CD4-positive, alpha-beta T cell treated with Interleukin-21 for 1 hour (primary cell): ENCODE measurements at places on chromosomes 3 and 15.

DNA sequence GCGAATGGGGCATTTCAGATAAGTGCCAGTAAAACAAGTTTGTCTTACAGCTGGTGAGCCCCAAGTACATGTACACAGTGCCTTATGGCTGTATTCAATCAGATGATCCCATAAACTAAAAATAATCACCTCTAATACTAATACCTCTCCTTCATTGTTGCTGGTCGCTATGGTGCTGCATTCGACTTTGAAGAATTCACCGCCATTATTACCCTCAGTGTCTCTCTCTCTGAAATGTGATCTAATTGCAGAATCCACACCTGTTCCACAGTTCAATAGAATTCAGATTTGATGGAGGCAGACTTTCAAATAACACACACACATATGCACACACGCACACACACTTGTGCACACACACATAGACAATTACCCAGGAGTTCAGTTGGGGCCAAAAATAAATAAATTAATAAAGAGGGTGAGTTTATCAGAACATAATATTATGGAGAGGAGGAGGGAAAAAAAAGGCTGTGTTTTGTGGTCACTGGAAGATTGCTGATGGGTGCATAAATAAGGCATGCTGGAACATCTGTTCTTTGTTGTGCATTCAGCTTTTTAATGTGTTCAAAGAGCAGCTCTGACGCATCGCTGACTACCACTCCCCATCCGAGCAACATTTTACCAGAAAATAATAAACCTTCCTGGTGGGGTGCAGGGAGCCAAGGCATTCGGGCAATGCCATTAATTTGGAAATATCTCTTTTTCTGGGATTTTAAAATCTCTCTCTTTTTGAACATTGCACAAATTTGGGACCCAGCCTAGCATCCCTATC is 235.7 kb downstream of the SATB1 start:
- DNase-seq = no peak

GRCh38 chr15:35649575-35649974 is 103.6 kb upstream of the DPH6 start:
- DNase-seq = no peak

GRCh38 chr3:13544951-13545651 is 3.8 kb upstream of the FBLN2 start:
- no peak for DNase-seq

DNA sequence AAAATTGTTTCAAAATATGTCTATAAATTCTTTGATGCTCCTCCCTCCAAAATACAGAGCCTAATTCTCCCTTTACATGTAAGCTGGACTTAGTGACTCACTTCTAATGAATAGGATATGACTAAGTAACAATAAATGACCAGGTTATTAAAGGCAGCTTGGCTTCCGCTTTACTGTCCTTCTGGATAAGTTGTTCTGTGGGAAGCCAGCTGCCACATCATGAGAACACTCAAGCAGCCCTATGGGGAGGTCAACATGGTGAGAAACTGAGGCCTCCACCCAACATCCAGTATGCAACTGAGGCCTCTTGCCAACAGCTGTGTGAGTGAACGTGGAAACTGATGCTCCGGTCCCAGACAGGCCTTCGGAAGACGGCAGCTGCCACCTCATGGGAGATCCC is 247.3 kb upstream of the CHRM5 start:
- no peak for DNase-seq

DNA sequence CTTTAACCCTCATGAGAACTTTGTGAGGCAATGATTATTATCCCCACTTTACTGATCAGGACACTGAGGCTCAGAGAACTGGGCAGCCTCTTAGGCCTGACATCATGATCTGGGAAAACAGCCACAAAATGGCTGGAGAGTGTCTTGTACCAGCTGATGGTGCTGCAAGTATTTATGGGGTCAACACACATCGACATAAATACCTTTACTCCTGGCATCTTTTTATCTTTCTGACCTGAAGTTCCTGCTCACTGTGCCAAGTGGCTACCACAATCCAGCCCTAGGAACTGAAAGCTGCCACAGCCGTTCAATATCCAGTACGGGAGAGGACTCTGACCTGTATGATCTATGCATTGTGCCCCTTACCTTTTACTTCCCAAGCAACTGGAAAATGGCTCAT is 29.2 kb upstream of the MUC13 start:
- DNase-seq = no peak

- DNase-seq = no peak
These were observed 211.7 kb upstream of the GADL1 start for GRCh38 chr3:31106204-31106603.

GRCh38 chr15:68375716-68376220 is 56.2 kb downstream of the ITGA11 start:
- no peak for DNase-seq

GRCh38 chr3:100063929-100064461 is 50.3 kb downstream of the FILIP1L start:
- no peak for DNase-seq

GRCh38 chr15:33067456-33067855 is 127.1 kb downstream of the FMN1 start:
- DNase-seq = no peak

DNA sequence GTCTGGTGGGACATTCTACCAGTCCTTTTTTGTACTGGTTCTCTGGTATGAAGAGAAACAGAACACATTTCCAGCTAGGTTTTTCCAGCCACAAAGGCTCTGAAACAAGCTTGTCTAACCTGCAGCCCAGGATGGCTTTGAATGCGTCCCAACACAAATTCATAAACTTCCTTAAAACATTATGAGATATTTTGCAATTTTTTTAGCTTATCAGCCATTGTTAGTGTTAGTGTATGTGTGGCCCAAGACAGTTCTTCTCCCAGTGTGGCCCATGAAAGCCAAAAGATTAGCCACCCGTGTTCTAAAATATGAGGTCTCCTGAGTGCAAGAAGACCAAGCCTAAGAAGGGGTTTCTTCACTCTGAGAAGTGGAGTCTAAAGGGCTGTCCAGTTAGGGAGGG is 18.4 kb upstream of the TIMP4 start:
- DNase-seq = no peak

DNA sequence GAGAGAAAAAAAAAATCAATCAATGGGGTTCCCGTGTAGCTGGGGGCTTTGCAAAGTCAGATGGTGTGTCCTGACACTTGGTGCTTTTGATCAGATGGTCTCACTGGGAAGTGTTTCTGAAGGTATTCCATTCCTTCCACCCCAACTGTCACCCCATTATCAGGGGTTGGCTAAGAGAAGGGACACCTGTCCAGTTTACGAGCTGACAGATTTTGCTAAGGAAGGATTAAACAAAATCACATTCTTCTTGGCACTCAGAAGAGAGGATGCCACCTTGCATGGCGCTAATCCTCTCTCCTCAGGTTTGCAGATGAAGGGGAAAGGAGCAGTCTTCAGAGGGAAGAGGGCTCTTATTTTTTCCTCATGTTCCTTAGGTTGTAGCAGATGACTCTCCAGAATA is 103.7 kb upstream of the ETV5 start:
- DNase-seq = no peak

DNA sequence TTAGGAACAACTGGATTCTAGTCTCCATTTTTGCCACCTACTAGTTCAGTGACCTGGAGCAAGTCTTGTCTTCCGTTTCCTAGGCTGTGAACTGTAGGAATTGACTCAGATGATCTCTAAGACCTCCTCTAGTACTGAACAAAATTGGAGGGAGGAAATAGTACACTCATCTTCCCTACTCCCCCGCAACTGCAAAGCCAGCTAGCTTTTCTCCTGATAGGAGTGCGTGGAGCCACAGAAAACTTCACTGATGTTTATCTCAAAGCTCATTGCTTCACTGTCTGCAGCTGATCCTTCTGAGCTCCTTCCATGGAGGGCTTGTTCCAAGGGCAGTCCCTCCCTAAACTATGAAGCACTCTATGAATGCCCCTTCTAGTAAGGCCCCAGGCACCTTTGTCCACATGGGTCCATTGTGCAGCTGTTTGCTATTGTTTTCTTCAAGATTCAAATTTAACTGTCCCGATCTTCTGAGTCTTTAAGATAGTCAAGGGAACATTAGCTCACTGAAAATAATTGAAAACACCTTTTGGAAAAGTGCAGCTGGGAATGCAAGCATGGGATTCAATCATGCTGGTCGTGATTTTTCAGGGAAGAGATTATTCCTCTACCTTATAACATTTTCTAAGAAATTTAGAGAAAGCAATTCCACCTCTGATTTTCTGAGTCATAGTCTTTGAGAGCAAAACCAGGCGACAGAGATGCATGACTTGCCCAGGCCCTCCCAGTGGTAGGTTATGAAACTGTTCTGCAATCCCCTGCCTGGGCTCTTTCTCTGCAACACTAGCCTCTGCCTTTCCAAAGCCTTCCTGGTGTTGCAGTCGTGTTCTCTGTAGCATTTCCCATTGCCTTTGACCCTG is 24.3 kb downstream of the FILIP1L start:
- no peak for DNase-seq

- DNase-seq = no peak
These were observed 2.5 kb downstream of the AP4E1 start for GRCh38 chr15:50911001-50911400.

- no peak for DNase-seq
These were observed 58.4 kb downstream of the CPNE4 start for GRCh38 chr3:131976448-131976847.

DNA sequence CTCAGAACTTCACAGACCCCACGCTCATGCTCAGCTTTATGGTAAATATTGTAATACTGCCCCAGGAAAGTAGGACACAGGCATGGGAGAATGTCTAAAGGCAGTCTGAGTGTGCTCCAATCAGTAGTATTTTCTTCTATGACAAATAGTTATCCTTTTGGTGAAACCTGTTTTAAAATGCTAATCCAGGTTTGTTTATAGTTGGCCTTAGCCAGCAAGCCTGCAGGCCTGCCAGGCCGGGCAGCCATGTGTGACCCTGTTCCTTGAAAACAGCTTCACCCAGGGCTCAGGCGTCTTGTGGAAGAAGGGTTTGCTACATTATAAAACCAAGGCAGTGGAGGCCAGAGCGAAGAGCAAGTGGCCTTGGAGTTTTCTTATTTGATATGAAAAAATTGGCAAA is 104.7 kb downstream of the SEMA6D start:
- no peak for DNase-seq

DNA sequence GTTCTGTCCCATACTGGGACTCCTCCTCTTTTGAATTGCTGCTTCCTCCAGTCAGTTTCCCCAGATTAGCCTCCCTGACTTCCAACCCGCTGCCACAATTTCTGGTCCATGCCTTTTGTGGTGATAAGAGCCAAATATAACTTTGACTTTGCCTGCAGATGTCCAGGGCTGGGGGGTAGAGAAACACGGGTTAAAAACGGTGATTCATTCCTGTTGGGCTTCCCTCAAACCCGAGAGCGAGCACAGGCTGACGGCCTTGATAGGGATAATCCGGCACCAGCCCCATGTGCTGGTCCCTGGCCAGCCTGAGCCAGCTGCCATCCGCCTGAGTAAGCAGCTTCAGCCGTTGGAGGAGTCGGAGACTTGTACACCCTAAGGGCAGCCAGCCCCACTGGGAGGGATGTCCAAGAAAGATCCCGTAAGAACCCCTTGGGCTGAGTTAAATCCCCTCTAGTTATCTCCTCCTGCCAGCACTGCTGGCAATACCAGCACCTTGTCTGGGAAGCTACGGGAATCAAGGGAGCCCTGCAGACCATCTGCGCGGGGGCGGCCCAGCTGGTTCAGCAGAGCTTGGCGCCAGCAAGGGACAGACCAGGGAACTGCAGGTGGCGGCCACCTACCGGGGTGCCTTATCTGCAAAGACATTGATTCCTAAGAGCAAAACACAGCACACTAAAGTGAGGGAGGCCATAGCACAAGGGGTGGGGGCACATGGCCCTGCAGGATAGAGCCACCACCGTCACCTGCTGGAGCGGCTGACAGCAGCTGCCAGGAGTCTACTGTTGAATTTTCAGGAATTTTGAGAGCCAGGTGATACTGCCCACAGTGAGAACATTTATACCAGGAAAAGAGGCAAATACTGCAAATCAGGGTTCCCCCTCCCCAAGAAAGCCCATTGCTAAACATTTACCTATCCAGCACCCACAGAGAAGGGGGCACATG is 18.1 kb downstream of the CSPG4 start:
- DNase-seq = no peak

DNA sequence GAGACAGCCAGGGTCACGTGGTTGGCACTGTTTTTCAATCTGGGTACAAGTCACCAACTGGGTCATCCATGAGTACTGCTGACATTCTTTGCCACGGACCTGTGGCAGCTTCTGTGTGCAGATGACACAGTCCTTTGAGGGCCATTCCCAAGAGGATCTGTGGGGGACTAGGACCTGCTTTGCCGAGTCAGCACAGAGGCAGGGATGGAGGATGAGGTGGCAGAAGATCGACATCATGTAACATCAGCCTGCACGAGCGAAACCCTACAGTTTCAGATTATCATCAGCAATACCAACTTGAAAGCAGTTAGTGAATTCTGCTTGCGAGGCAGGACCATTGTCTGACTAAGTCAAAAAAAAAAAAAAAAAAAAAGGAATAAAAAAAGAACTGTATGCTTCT is 227.7 kb downstream of the FOXP1 start:
- DNase-seq = no peak

GRCh38 chr3:181719991-181720680 is 8.4 kb downstream of the SOX2 start:
- DNase-seq = no peak

GRCh38 chr3:190886945-190887344 is 24.5 kb upstream of the GMNC start:
- DNase-seq = no peak

DNA sequence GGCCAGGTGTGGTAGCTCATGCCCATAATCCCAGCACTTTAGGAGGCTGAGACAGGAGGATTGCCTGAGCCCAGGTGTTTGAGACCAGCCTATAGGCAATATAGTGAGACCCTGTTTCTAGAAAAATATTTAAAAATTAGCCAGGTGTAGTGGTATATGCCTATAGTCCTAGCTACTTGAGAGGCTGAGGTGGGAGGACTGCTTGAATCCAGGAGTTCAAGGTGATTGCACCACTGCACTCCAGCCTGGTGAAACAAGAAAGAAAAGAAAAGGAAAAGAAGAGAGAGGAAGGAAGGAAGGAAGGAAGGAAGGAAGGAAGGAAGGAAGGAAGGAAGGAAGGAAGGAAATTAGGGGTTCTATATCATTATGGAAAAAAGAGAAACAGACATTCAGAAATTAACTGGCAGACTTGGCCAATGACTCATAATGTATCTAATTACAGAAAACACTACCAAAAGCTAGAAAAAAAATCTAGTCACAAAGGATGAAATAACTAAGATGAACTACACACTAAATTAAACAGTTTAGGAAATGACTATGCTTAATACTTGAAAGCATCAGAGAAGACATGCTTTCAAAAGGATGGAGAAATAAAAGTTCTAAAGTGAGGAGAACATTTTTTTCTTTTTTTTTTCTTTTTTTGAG is 45.4 kb upstream of the TERB2 start:
- no peak for DNase-seq

DNA sequence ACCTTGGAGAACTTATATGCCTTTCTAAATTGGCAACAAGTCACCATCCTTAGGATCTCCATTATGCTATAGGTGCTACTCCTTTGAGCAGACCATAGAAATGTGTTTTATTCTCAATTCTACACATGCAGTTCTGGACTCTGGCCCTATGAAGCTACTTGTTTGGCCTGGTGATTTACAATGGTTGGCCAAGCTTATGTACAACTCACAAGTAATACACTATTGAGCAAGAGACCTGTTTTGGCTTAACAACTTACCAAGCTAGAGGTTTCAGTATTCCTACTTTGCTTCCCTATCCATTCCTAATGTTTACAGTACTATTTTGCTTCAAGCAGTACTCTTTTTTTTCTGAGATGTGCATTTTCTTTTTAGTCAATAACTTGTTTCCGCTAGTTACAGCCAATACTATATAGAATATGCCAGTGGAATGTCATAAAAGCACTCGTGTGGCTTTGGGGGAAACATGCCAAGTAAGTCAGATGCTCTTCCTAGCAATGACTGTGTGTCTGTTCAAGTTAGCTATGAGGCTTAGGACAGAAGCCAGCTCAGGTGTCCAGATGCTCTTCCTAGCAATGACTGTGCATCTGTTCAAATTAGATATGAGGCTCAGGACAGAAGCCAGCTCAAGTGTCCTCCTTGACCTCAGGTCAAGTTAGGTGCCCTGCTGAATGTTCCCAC is 174.9 kb upstream of the SEMA6D start:
- DNase-seq = no peak
